Naive thymus-derived CD8-positive, alpha-beta T cell (primary cell): ENCODE measurements at places on chromosomes 16 and 17.

- DNase-seq, result no peak
Observed at GRCh38 chr16:51012396-51012795, 138.7 kb downstream of the SALL1 start.

DNA sequence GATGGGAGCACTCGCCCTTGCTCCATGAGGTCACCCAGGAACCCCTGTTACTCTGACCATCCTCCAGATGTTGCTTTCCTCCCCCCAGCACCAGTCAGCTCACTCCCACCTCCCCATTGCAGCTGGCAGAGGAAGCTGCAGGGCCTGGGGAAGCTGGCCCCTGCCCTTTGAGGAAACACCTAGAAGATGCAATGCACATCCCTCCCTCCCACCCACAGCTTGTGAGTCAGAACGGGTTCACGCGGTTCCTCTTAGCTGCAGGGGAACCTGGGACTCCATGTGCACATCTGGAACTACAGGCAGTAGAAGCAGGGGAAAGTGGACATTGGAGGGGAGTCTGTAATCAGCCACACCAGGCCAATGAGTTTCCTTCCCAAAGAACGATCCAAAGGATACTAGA is 96.9 kb downstream of the KATNIP start:
- no peak for DNase-seq

- no peak for DNase-seq
Observed at GRCh38 chr17:63956296-63956920, 16.3 kb downstream of the SCN4A start.

DNA sequence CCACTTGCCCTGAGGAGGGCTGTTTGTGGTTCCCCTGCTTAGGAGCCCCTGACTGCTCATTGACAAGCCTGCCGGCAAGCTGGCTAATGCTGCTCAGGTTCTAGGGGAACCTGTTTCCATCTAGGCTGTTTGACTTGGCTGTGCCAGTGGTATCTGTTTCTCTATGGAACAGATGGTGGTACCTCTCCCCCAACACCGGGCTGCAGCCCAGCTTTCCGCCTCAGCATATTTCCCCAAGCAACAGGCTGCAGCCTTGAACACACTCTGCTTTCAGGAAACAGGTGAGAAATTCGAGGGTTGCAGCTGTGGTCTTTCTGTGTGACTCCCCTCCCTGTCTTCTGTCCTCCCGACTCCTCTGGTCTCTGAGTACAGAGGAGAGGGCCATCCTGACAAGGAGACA is 132.3 kb downstream of the TMEM132E start:
- no peak for DNase-seq

DNA sequence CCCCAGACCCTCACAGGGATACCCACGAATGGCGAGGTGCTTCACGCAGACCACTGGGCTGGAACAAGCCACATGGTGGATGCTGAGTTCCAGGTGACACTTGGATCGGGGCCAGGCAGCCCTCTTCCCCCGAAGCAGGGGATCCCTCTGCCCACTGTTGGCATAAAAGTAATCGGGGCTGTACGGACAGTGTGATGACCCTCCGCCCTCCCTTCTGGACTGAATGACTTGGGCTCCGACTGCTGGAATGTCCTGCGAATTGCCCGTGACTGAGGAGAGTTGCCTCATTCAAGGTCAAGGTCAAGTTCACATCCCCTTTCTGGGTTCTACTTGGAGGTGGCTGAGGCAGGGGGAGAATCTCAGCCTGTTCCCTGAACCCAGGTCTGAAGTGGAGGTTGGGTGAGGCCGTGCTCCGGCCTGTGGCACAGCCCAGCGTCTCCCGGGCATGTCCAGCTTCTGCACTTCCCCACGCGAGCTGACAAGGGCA is 28.5 kb upstream of the CREBBP start:
- DNase-seq, result no peak

DNA sequence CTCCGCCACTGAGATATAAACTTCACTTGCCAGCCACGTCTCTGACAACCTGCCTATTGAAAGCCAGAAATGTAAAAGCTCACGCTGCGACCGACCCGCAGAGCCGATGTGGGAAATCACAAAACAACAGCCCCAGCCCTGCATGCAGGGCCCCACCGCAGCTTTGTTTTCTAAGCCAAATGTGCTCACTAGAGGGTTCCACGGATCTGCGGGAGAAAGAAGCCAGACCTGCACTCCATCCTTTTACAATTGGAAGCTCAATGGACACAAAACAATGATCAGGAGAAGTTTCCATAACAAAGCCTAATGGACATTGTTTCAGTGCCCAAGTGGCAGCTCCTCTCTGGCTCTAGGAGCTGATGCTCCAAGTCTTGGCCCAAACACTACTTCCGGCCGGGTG is 33.1 kb downstream of the WIPI1 start:
- DNase-seq, result no peak

GRCh38 chr17:73467651-73468050 is 155.8 kb upstream of the CDC42EP4 start:
- DNase-seq, result no peak

DNA sequence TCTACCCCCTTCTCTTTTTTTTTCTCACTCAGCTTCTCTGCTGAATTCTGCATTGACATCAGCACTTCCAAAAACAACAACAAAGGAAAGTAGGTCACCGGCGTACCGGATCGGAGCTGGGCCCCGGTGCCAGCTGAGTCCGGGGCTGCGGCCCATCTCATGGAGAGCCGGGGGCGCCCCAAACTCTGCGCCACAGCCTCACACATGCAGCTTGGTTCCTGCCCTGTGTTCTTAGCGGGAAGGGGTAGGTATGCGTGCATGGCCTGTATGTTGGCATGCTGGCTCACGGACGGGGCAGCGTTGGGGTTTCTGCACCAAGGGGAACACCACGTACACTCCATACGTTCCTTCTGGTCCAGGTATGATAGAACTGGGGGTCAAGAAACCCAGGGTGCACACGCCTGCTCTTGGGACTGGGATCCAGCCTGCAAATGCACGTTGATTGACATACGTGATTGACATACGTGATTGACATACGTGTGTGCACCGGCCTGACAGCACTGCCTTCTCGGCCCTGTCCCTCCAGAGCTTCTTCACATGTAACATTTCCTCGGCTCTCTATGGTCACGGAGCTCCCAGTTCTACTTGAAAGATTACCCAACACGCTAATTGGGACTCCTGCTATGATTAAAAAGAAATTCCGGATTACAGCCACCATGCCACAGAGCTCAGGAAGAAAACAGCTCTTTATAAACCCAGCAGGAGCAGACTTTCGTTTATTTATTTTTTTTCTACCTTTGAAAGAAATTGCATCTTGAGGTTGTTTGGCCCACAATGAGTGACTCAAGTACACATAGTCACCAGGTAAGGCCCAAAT is 88.7 kb downstream of the RPA1 start:
- no peak for DNase-seq

DNA sequence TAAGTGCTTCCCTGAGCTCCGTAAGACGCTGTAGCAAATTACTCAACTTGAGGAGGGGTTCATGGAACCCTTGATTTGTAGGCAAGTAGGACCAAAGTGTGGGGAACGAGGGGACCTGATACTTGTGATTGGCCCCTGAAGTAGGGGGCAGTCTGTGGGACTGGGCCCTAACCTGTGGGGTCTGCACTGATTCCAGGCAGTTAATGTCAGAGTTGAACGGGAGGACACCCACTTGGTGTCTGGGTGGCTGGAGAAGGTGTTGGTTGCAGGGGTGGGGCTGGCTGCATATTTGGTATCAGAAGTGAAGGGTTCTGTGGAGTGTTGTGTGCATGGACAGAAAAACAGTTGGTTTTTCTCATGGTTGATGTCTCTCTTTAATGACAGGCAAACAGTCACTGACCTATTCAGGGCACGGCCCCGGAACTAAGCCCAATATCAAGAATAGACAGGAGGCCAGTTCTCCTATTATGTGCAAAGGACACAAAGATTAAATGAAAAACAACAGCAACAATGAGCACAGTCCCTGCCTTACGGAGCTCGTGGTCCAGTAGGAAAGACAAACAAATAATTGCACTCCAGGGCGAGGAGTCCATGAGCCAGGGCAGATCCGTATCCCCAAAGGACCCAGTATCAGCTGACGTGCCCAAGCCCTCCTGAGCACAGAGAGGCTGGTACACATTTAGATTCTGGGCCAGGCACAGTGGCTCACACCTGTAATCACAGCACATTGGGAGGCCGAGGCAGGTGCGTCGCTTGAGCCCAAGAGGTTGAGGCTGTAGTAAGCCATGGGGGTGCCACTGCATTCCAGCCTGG is 19.2 kb downstream of the MXRA7 start:
- no peak for DNase-seq
